ENCODE measurements at places on chromosomes 4 and X. TPM values are rescaled to one million over a fixed set of nuclear protein-coding genes. Genes with fewer than 3 reads are reported as not detected.
A peak's percentile ranks its signal among the peaks of the same experiment; 100 is the strongest.

- no peak for DNase-seq
Observed at GRCh38 chr4:155529716-155530115, 136.9 kb upstream of the GUCY1A1 start.

GRCh38 chrX:107701493-107702121, 73.3 kb downstream of the PRPS1 start:
- no peak for DNase-seq

DNA sequence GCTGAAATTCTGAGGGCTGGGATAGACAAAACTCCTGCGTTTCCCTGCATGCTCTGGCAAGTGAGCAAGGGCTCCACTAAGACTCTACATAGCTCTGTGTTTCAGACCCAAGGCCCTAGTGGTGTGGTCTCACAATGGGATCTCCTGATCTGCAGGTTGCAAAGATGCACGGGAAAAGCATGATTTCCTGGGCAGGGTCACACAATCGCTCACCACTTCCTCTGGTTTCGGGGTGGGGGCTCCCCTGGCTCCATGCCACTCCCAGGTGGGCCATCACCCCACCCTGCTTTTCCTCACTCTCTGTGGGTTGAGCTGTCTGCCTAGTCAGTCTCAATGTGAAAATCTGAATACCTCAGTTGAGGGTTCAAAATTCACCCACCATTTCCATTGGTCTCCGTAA, 111.5 kb downstream of the KLF8 start:
- DNase-seq = no peak

- DNase-seq = no peak
Observed at GRCh38 chr4:2339458-2340271, 77.8 kb upstream of the MXD4 start.

- DNase-seq = no peak
Observed at GRCh38 chr4:71711985-71712348, 71.9 kb downstream of the GC start.

DNA sequence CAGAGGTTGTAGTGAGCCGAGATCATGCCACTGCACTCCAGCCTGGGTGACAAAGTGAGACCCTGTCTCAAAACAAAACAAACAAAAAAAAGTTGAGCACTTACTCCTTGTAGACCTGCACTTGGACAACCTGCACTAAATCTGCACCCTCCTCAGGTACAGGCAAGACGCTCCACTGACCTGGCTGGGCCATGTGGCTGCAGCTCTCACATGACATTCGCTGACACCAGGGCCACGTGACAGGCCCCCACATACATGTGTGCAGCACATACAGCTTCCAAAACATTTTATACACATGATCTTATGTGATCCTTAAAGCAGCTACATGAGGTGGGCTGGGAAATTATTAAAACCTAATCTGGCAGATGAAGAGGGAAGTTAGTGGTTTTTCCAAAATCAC, 62.5 kb downstream of the MGST2 start:
- no peak for DNase-seq

DNA sequence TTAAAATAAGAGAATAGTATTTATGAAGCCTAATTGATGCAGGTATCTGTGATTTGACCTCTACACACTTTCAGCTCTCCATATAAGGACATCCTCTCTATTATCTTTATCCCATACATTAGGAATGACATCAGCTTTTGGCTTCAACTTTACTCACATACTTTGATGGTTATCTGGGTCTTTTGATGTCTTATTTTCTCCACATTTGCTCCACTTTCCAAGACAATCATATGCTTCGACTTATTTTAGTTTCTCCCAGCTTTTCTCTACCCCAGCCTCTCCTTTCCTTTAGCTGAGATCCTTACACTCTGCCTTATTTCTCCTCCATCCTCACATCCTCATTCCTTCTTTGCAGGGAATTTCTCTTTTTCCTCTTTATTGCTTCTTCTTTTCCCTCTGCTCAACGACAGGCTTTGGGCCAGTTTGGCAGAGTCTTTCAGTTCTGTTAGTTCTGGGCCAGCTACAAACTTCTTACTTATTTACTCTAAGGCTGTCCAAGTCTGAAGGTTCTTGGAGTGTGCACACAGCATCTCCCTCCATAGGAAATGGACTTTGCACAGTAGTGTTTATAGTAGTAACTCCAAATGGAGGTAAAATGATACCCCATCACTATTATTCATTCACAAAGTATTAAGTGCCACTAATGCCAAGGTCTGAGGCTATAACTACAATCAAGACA, 50.5 kb downstream of the SLC4A4 start:
- DNase-seq = no peak

DNA sequence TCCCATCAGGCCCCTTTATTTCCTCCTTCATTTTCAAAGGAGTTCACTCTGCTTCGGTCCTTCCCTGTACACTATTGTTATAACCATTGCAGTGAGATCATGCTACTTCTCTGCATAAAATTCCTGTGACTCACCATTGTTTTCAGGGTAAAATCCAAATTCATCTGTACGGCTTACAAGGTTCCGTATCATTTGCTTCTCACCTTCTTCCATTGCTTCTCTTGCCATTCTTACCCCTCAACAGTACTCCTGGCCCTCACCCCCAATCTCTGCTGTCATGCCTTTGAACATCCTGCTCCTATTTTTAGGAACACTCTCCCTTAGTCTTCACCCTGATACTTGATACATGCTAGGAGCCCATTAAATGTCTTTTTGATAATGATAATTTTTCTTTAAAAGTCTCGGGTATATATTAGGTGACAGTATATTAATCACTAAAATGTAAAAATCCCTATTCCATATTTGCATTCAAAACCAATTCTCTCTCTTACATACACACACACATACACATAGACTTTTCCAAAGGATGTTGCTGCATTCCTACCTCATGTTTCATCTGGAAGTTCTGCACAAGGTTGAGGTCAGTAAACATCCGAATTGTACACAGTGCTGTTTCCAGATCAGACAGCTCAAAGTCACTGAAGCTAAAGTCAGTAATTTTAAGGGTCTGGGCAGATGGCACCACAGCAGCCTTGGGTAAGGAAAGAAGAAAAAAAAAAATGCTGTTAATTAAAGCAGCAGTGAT, 103.4 kb downstream of the PDE5A start:
- peak; percentile 91 for DNase-seq

DNA sequence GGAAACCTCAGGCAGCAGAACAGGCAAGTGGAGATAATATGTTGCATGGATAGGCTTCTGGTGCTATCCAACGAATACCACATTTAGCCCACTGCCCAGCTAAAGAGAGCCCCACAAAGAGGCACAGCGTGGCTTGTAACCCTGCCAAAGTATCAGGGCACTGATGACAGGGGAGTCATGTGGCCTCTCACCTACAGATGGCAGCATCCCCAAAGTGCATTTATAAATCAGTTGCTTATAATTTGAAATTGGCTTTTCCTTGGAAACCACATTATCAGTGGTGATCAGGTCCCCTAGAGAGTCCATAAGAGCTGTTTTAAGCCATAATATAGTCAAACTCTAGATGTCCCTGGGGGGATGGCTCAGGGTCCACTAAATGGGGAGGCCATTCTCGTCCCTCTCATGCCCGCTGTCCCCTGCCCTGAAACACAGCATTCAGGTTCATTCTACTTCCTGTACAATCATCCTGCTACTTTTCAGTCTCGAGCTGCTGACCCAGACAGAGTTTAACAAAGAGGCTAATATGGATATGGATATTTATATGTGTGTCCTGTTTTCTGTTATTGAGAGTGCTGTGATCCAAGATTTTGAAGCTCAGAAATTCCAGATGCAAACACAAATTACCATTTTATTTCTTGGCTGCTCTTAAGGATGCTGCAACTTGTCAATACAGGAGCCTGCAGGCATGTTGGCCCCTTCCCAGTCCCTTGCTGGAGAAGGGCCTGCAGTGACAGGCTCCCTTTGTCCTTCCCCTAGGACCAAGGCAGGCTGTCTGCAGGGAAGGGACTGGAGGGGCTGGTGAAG, 28.5 kb downstream of the SRPX start:
- DNase-seq = peak; percentile 61

PRRG1 gene
- total RNA-seq = 14.8 TPM

NLGN3 gene
- total RNA-seq = under 0.01 TPM

PAGE4 gene
- not detected for total RNA-seq

Measured in lung microvascular endothelial cell (primary cell).